Left lung (tissue), 14 donors: ENCODE measurements at places on chromosomes 5 and 9. TPM values are rescaled to one million over a fixed set of nuclear protein-coding genes. Genes with fewer than 3 reads are reported as not detected.

Gene PTTG1
- 27.7 TPM for total RNA-seq

Gene LECT2
- not detected for total RNA-seq

Gene NRG2
- total RNA-seq, result 0.68 TPM

Gene PROB1
- total RNA-seq, result 1.8 TPM

Gene C9
- total RNA-seq, result 0.58 TPM

Gene PHAX
- 28.2 TPM for total RNA-seq

Gene DMRT2
- 0.76 TPM for total RNA-seq

DNA sequence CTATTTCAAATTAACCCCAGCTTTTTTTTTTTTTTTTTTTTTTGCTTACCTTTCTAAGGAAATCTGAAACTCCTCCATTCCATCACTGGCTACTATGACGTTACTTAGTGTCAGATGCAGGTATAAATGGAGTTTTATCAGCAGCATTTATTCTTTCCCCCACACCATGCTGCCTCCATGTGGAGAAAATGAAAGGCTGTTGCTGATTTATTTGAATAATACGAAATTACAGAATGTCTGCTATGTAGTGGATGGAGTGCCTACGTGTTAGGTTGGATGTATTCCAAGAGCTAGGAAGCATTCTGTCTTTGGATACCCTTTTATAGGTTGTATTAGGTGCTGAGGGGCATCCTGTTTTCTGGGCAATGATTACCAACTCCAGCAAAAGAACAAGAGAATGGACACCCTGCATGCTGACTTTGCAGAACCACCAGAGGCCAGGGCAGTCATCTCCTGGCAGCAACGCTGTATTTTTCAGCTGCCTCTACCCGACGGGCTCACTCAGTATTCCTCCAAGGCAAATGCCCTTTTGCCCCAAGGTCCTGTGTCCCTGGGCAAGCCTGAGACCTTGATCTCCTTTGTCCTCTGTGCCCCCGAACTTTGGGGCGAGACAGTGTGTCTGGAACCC lies 199.5 kb downstream of the ALDH1A1 start:
- no peaks in the 10 kb centered on the region for H3K36me3 ChIP-seq
- no peak for DNase-seq
- H3K4me3 ChIP-seq, result no peak overlapping the region
- H3K27ac ChIP-seq, result no peak overlapping the region
- H3K4me1 ChIP-seq, result no peaks in the 10 kb centered on the region

- H3K4me3 ChIP-seq, result no peak overlapping the region
- H3K27me3 ChIP-seq, result no peaks in the 10 kb centered on the region
- no peak for DNase-seq
- no peaks in the 10 kb centered on the region for H3K36me3 ChIP-seq
Measured at GRCh38 chr9:16668734-16669295, 201.7 kb downstream of the BNC2 start.

- H3K4me1 ChIP-seq, result peaks cover 34% of the 10 kb centered on the region
- peak overlapping the region; percentile 3 for H3K27ac ChIP-seq
- DNase-seq, result no peak
- no peaks in the 10 kb centered on the region for H3K27me3 ChIP-seq
Measured at GRCh38 chr5:102289251-102289899, 6.7 kb downstream of the SLCO4C1 start.

DNA sequence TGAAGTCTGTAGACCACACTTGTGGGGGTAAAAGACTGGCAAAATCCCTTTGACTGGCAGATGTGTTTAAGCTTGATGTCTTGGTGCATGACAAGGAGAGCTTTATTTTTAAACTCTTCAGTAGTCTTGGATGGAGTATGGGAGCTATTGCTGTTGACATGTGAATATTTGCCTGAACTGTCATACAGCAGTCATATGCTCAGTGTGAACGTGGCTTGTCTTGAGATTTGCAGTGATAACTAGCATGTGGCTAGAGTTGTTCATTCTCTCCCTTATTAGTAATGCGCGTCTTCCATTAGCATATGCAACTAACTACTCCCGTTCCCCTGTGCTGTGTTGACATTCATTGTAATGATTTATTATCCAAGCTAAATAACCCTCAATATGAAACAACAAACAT lies 523.6 kb upstream of the WWC1 start:
- no peaks in the 10 kb centered on the region for H3K36me3 ChIP-seq
- no peaks in the 10 kb centered on the region for H3K4me1 ChIP-seq
- no peak for DNase-seq

DNA sequence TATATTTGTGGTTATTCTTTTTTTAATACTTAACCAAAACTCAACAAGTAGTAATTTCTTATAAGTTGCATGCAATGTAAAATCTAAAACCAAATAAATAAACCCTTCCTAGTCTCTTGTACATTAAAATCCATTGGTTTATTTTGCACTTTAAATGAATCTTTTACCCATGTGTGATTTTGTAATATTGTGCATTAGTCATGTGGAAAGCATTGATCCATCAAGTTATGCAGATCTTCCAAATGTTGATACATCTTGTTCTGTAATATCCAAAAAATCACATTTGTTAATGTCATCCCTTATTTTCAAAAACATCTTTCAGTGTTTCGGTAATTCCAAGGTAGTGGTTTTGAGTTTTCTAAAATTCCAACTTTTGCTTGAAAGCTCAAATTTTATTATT lies 63.3 kb downstream of the CWC27 start:
- no peaks in the 10 kb centered on the region for H3K27me3 ChIP-seq
- no peaks in the 10 kb centered on the region for H3K36me3 ChIP-seq
- H3K4me1 ChIP-seq, result no peaks in the 10 kb centered on the region
- no peak overlapping the region for H3K27ac ChIP-seq
- no peak for DNase-seq

DNA sequence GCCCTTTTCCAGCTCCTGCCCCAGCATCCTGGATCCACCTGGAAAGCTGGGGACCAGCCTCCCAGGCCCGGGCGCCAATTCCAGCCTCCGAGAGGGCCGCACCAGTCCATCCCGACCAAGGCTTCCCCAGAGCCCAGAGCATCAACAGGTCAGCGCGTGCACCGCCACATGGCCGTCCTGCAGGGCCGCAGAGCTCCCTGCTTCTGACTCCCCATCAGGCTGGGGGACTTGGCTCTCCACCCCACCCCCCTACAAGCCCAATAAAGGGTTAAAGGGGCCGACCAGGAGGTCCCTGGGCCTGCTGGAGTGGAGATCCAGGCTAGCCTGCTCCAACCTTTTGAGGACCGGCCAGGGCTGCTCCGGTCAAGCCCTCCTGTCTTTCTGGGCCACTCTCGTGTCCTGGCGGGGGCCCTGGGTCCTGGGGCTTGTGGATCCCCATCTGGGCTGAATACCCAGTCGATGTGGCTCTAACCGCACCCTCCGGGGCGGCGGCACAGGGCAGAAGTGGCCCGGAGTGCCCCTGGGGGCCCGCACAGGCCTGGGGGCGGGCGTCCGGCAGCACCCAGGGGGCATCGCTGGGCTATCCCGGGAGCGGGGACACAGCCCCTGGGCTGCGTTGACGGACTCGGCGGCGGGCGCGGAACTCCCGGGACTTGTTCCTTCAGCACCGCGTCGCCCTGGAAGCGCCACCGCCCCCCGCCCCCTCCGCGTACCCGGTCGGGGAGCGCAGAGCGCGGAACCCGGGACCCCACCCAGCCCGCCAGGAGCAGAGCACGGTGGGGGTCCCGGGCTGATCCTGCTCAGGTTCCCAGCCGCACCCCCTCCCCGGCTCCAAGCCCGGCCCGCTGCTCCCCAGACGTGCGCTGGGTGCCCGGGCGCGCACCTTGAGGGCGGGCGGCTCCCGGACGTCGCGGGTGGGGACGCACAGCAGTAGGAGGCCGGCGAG lies 590 bp downstream of the ENTPD2 start:
- no peaks in the 10 kb centered on the region for H3K36me3 ChIP-seq
- peak overlapping the region; percentile 40 for H3K4me3 ChIP-seq
- peaks cover 43% of the 10 kb centered on the region for H3K4me1 ChIP-seq
- H3K27ac ChIP-seq, result no peak overlapping the region

GRCh38 chr9:132171702-132172101 lies 9.8 kb downstream of the NTNG2 start:
- no peak for DNase-seq
- no peak overlapping the region for H3K27ac ChIP-seq
- peaks cover 4% of the 10 kb centered on the region for H3K27me3 ChIP-seq
- H3K4me1 ChIP-seq, result no peaks in the 10 kb centered on the region

DNA sequence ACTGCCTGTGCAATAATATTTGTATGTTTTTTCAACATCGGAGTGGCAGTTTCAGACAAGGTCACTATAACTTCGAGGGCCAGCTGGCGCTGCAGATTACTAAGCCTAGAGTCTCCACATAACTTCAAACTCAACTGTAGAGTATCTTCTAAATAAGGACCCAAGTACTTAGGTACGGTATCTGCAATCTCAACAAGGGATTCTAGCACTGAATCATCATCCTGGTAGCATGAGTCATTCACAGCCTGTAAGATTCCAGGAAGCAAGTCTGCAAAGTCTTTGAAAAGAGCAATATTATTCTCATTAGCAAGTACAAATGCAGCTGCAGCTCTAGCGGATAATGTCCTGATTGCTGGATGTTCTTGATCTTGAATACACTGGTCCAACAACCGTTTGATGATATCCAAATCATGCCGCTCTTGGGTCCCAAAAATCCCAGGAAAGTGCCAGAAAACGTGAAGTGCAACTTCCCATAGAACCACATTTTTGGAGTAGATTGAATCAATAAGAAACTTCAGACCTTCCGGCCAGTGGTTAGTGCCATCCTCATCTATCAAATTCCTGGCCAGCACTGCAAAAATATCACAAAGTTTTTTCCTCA lies 654 bp downstream of the RANBP6 start:
- peak overlapping the region; percentile 85 for H3K27ac ChIP-seq
- H3K4me1 ChIP-seq, result peaks cover 8% of the 10 kb centered on the region
- no peaks in the 10 kb centered on the region for H3K36me3 ChIP-seq
- H3K4me3 ChIP-seq, result peak overlapping the region; percentile 56
- no peak for DNase-seq

- H3K4me3 ChIP-seq, result no peak overlapping the region
- H3K4me1 ChIP-seq, result no peaks in the 10 kb centered on the region
- H3K36me3 ChIP-seq, result no peaks in the 10 kb centered on the region
- H3K27me3 ChIP-seq, result no peaks in the 10 kb centered on the region
Measured at GRCh38 chr5:114204923-114205322, 156.9 kb upstream of the KCNN2 start.

- H3K27me3 ChIP-seq, result no peaks in the 10 kb centered on the region
- H3K36me3 ChIP-seq, result no peaks in the 10 kb centered on the region
- no peaks in the 10 kb centered on the region for H3K4me1 ChIP-seq
- no peak overlapping the region for H3K27ac ChIP-seq
- H3K4me3 ChIP-seq, result no peak overlapping the region
Measured at GRCh38 chr5:98416541-98416940, 356.9 kb upstream of the RGMB start.

DNA sequence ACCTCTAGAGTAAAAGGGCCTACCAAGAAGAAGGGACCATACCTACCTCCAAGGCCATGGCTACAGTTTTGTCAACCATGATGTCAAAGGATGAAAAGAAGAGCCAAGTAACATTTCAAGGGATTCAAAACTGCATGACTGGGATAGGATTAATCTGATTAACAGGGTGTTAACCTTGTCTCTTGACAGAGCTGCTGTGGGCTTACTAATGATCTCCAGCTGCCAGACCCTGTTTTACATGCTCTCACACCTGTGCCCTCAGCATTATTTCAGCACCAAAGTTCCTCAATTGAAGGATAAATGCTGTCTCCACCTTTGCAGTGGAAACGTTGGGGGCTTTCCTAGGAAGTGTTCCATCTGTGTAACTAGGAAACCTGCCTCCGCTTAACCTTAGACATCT lies 78.3 kb downstream of the DMAC1 start:
- no peak overlapping the region for H3K4me3 ChIP-seq
- H3K27ac ChIP-seq, result no peak overlapping the region
- H3K4me1 ChIP-seq, result no peaks in the 10 kb centered on the region
- no peaks in the 10 kb centered on the region for H3K27me3 ChIP-seq
- DNase-seq, result no peak

DNA sequence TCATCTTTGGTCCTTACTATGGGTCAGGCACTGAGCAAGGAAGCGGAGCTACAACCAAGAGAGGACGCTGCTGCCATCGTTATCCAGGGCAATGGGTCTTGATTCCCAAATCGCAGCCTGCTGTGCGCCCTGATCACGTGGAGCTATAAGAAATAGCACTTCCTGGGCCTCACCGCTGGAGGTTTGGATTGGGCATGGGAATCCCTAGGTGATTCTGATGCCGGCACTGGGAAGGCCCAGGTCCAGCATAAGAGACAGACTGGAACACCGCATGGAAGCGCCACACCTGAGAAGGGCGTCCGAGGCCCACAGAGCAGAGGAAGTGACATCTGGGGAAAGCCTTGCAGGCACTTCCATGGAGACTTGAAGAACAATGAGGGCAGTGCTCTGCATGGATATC lies 3.0 kb downstream of the IL17B start:
- no peaks in the 10 kb centered on the region for H3K4me1 ChIP-seq
- H3K27me3 ChIP-seq, result no peaks in the 10 kb centered on the region
- no peaks in the 10 kb centered on the region for H3K36me3 ChIP-seq
- H3K4me3 ChIP-seq, result no peak overlapping the region
- no peak for DNase-seq

DNA sequence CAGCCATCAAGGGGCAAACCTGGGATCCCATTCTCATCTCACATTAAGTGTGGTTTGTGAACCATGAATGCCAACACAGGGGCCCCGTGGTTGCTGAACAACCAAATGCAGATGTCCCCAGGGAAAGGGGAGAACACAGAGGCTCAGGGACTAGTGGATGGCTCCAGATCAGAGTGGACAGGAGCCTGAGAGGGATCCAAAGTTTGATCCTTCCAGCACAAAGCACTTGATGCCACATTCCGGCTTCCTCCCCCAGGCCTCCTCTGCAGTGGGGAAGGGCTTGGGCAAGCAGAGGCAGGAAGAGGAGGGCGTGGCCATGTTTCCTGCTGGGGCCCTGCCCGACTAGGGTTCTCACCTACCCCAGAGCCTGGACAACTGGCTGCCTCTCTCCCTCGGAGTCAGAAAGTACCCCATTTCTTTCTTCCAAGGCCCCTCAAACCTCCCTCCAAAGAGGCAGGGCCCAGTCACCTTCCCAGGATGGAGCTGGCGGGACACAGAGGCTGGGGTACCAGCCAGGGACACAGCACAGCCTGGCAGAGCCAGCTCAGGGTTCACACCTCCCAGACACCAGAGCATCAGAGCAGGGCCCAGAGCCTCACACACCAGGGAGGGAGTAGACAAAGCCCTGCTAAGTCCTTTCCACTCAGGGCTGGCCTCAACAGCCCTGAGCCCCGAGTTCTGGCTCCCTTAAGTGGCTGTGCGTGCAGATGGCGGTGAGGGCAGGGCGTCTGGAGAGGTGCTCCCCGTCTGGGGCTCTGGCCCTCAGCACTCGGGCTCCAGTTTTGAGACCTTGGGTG lies 4.3 kb upstream of the RNF44 start:
- H3K27me3 ChIP-seq, result no peaks in the 10 kb centered on the region
- peaks cover 21% of the 10 kb centered on the region for H3K4me1 ChIP-seq
- peak overlapping the region; percentile 73 for H3K4me3 ChIP-seq
- peak overlapping the region; percentile 94 for H3K27ac ChIP-seq
